ENCODE measurements at places on chromosomes 3 and 15.

GRCh38 chr3:177932750-177933660 is 603.2 kb upstream of the KCNMB2 start:
- DNase-seq = no peak

GRCh38 chr3:127015282-127016042 is 32.5 kb downstream of the PLXNA1 start:
- no peak for DNase-seq

- peak; percentile 26 for DNase-seq
These were observed 58.8 kb downstream of the CLASP2 start for GRCh38 chr3:33658991-33659848.

GRCh38 chr3:7917443-7918151 is 584.0 kb upstream of the LMCD1 start:
- no peak for DNase-seq

DNA sequence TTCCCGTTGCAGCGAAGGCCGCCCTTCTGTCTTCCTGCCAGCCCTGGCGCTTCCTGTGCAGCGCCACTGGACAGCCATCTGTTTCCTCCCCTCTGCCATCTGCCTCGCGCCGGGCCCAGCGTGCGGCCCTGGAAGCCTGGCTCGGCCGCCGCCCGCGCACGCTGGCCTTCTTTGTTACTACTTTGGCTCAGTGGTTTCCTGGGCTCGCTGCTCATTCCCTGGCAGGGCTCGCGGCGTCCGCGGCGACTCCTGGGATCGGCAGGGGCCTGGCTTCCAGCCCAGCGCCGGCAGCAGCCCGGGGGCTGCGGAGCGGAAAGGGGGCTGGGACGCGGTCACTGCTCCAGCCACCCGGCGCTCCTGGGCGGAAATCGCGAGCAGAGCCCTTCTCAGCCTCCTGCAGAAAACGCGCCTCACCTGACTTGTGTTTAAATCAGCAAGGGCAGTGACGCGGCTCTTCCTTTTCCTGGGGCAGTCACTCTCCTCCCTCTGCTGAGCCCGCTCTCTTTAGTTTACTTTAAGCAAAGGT is 10.0 kb downstream of the CMTM7 start:
- no peak for DNase-seq

DNA sequence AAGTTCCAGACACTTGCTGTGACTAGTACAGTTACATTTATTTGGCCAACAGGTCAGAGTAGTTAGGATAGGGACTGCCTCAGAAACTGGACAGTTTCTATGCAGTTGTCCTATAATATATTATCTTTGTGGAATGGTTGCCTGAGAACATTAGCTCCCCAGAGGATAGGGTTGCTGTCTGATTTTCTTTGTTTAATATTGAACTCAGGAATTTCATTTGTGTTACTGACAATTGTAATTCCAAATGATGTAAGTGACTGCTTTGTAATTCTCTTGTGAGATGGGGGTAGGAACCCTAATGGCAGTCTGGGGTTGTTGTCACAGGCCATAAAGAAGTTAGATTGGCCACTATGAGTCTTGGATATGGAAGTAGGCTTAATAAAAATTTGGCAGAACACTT is 2.2 kb downstream of the NXPE3 start:
- DNase-seq = no peak

DNA sequence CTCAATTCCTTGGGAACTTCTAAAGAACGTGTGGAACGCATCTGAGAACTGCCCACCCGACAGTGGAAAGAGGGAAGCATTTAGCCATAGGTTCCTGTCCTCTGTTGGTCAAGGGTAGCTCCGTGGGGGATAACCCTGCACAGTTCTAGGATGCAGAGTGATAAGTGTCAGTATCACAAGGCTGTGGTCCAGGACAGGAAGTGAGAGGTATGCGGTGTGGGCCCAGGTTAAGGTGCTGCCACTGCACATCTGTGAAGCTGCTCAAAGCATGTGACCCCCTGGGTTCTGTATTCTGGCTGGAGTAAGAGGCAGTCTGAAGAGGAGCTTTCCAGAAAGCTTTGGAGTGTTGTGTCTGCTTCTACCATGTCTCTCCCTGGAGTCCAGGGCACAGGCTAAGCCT is 51.7 kb upstream of the HES1 start:
- DNase-seq = no peak

DNA sequence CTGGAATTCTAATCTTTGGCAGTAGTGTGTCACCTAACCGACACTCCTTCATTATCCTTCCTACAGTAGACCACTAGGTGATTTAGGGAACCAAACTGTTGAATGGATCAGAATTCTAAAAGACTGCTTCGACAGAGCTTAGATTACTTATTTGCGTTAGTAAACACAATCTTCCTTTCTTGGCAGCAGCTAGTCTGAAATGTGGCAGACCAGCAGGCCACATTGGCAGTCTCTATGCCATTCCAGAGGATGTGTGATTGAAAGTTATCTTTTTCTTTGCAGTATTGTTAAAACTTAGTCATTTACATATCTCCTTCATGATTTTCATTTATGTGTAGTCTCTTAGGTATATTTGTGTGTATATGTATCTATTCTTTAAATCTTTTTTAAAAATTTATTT is 23.6 kb downstream of the MBNL1 start:
- no peak for DNase-seq

- DNase-seq = no peak
These were observed 353.5 kb upstream of the IL12A start for GRCh38 chr3:159635047-159635641.

- no peak for DNase-seq
These were observed 100.8 kb downstream of the SLCO3A1 start for GRCh38 chr15:91954292-91954691.

DNA sequence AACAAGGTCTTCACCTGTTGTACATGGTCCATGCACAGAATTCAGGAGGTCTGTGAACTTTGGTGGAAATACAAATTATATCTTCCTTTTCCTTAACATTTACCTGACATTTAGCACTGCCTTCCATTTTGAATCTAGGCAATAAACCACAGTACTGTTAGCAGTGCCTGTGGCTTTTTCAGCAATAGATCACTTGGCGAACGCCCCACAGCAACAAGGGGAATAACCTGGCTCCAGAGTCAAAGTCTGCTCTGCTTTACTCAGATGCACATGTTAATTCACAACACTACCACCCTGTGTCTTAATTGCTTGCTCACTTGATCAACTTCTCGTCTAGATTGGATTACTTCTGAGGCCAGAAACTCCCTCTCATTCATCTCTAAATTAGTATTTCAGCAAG is 414.6 kb upstream of the PROK2 start:
- no peak for DNase-seq

DNA sequence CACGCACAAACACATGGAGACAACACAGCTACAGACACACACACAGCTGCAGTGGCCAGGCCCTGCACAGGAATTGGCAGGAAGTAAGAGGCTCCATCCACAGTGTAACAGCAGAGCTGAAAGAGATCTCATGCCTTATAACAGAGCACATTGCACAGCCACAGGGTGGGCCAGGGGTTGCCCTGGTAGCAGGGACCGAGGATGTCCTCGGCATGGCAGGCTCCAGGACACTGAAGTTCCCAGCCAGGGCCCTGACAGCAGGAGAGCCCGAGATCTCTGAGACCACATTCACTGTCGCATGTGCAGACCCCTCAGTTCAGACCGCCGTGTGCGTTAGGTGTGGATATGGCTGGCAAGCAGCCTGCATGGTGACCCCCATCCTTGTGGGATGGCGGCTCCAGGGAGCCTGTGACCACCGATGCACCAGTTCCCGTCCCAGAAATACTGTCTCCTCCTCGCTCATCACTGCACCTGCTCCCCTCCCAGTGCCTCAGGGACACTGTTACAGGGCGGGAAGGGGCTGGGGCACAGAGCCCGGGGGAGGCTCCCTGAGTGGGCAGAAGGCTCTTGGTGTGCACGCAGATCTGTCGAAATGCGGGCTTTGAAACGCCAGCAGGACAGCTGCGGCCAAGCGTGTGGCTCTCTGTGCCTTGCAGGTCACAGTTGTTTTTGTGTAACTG is 1.5 kb upstream of the OCA2 start:
- no peak for DNase-seq

DNA sequence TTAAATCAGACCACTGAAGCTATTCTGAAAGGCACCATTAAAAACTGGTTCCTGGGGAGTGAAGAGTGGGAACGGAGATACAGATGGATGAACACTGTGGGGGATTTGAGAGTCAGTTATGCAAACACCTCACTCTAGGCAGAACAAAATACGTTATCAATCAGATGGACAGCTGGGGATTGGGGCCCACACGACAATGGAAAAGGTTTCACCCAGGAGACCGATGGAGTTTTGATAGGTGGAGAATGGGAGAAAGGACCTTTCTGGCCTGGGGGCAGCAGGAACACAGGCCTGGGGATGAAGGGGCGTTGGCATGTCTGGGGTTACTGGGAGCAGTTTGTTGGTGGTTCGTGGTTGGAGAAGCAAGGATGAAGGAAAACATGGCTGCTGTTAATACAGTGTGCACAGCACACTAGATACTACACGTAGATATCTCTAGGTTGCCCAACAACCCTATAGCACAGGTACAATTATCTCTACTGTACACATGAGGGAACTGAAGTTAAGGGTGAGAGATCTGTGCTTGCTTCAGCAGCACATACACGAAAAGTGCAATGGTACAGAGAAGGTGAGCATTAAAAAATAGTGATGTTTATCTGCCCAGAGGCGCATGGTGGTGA is 16.5 kb downstream of the ST6GAL1 start:
- no peak for DNase-seq

Data from BJ (cell line).